ENCODE measurements at places on chromosomes 4 and X.

DNA sequence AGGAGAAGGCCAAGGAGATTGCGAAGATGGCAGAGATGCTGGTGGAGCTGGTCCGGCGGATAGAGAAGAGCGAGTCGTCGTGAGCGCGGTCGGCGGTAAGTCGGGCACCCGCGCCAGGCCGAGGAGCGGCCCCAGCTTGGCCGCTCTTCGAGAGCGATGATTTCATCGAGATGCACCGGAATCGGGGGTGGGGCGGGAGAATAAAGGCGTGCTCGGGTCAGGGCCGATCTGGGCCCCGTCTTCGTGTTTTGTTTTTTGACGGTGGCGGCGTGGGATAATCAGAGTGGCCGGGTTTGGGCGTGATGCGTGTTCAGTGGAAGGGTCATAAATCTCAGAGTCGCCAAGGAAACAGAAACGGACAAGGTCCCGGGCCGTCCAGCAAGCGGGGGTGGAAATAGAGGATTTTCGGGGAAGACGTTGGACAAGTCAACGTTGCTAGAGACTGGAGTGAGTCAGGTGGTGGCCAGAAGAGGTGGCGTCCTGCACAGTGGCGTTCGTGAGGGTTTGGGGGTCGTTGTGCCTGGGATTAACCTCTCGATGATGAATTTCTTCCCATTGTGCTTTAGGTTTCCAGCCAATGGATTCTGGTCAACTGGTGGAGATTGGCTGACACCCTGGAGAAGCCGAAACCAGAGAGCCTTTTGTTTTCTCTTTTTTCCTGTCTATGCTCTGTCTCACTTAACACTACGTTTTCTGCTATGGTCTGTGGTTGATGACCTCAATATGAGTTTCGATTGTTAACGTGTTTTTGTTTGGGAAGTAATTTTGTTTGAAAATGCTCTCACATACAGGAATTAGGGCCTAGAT is 882 bp downstream of the MRFAP1 start:
- H3K27ac ChIP-seq = peak overlapping the region; percentile 86
- DNase-seq = no peak
- H3K4me1 ChIP-seq = peaks cover 4% of the 10 kb centered on the region
- H3K36me3 ChIP-seq = peaks cover 9% of the 10 kb centered on the region
- H3K4me3 ChIP-seq = peak overlapping the region; percentile 91

DNA sequence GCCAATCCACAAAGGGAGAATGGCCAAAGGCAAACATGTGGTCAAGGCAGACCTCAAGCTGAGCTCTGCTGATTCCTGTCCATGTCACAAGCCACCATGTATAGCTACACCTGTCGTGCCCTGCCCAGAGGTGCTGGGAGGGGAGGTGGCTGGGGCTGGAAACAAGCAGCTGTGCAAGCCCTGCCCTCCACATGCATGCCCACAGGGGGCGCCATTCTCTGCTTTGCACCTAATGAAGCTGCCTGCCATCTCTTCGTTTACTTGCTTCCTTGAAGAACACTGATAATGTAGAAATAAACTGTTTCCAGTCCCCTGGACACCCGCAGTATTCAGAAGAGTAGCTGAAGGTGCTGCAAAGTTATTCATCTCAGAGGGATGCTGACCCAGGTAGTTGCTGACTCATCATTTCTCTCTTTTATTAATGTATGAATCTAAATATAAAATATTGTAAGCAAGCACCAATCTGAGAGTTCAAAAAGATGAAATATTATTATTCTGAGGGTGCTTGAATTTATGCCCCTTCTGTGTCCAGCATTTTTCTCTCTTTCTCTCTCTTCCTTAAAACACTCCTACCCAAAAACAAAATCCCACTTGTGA is 278.6 kb downstream of the ADGRA3 start:
- no peaks in the 10 kb centered on the region for H3K27me3 ChIP-seq
- DNase-seq = no peak
- H3K27ac ChIP-seq = no peak overlapping the region
- H3K4me3 ChIP-seq = no peak overlapping the region

DNA sequence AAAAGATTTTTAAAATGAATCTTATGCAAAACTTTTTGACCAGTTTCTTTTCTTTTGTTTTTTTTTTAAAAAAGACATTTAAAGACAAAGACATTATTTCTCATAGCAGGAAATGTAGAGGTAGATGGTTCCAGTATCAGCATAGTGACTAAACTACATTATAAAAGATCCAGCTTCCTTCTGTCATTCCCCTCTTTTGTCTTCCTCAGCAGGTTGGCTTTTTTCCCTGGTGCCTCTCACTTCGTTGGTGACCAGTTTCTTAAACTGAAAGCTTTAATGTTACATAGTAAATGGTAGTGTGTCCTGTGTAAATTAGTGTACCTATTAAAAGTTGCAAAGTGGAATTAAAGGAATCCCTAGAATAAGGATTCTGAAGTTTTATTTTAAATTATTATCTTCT is 36.1 kb downstream of the DCK start:
- H3K36me3 ChIP-seq = peaks cover 2% of the 10 kb centered on the region
- no peaks in the 10 kb centered on the region for H3K4me1 ChIP-seq
- H3K4me3 ChIP-seq = no peak overlapping the region

DNA sequence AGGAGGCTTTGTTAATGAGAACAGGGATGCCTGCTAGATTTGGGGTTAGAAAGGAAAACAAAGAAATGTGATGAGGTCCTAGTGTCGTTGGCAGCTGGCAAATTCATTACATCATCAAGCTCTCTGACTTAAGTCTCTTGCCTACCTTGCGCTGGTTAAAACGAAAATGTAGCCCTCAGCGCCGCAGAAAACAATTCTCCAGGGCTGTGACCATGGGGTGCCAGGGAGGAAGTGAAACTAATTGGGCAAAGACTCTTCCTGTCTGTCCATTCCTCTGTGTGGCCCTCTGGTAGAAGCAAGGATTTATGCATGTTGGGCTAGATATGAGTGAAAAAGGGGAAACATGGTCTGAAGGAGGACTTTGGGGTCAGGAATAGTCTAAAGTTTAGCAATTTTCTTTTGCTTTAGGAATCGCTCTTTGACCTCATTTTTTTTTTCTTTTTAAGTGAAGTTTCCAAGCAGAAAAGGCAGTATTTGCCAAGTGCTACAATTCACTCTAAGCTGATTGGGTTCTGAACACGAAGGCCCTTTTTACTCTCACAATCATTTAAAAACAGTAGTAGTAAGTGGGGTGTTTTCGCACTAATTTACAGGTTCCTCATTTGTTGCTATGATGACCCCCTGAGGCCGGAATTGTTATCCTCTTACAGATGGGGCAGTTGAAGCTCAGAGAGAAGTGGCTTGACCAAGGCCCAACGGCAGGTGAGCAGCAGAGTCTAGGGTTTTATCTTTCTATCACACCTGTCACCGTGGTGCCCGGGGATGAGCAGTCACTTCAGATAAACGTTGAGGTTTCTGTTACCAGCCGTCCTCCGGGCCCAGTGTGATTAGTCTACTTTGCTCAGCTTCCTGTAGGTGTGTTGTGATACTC is 27.3 kb upstream of the CHRNA9 start:
- no peaks in the 10 kb centered on the region for H3K27me3 ChIP-seq
- no peak overlapping the region for H3K4me3 ChIP-seq
- H3K27ac ChIP-seq = no peak overlapping the region
- DNase-seq = no peak
- peaks cover 9% of the 10 kb centered on the region for H3K4me1 ChIP-seq

GRCh38 chr4:87196146-87196545 is 24.3 kb downstream of the KLHL8 start:
- no peaks in the 10 kb centered on the region for H3K4me1 ChIP-seq
- DNase-seq = no peak
- H3K4me3 ChIP-seq = no peak overlapping the region
- no peaks in the 10 kb centered on the region for H3K36me3 ChIP-seq
- no peak overlapping the region for H3K27ac ChIP-seq

DNA sequence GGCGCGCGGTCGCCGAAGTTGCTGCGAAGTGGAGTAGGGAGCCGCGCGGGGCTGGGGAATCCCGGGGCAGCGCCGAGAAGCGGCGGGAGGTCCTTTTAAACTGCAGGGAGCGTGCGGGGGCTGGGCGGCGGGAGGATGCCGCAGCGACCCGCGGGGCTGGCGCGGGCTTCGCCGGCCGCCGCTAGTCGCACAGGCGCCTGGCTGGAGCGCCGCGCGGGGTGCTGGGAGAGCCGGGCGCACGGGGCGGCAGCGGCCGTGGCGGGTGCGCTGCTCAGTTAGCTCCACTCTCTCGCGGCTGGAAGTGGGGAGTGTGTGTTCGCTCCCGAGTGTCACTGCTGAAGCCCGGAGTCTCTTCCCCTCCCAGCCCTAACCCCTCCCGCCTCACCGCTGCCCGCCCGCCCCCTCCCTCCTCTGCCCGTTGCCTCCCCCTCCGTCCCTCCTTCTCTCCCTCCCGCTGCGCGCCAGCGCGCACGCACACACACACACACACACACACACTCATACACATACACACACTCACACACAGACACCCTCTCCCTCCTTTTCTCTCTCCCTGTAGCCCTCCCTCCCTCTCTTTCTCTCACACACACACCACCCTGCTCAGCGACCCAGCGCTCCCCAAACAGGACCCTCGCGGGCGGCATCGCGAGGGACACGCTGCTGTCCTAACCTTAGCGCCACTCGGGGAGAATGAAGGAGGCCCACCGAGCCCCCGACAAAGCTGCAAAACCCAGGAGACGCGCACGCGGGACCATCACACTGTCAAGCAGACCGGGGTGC is at the start of gene NDNF:
Gene NDNF, minus strand, starts transcription at position 312 of the 780 bp plus-strand sequence. CDS start 26,698 bp downstream, outside the sequence.
- peaks cover 1% of the 10 kb centered on the region for H3K4me1 ChIP-seq
- no peaks in the 10 kb centered on the region for H3K36me3 ChIP-seq
- H3K27me3 ChIP-seq = peaks cover 5% of the 10 kb centered on the region
- no peak for DNase-seq
- H3K4me3 ChIP-seq = peak within 1 kb of the TSS; percentile 78
- peak within 1 kb of the TSS; percentile 49 for H3K27ac ChIP-seq

DNA sequence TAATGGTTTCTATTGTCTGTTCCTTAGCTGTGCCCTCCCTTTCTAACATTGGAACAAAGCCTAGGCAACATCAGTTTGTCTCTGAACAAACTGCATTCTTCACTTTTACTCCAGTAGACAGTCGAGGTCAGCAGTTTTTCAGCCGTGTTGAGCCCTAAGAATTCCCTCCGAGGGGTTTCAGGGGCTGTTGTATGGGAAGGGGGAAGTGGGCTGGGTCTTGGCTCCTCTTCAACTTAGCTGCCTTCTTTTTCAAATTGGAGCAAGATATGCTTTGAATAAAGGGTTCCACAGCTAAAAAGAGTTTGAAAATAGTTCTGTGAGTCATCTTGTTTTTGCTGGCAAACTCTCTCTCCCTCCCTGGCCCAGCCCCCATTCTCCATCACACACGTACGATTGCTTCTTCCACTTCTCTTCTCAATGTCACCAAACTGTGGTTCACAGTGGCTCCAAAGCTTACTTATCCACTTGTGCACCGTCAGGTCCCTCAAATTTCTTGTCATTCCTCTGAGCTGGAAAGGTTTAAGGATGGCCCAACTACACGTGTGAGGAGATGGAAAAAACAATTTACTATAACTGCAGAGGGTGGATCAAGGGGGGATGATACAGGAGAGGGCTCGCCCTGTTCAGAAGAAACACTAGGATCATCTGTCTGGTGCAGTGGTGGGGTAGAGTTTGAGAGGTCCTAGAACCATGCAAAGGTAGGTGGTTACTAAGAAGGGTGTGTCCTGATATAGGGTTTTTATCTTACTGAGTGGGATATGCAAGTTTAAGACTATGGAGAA is 9.2 kb upstream of the MAML3 start:
- H3K4me1 ChIP-seq = no peaks in the 10 kb centered on the region
- no peaks in the 10 kb centered on the region for H3K36me3 ChIP-seq
- H3K4me3 ChIP-seq = no peak overlapping the region
- no peak overlapping the region for H3K27ac ChIP-seq
- no peak for DNase-seq

DNA sequence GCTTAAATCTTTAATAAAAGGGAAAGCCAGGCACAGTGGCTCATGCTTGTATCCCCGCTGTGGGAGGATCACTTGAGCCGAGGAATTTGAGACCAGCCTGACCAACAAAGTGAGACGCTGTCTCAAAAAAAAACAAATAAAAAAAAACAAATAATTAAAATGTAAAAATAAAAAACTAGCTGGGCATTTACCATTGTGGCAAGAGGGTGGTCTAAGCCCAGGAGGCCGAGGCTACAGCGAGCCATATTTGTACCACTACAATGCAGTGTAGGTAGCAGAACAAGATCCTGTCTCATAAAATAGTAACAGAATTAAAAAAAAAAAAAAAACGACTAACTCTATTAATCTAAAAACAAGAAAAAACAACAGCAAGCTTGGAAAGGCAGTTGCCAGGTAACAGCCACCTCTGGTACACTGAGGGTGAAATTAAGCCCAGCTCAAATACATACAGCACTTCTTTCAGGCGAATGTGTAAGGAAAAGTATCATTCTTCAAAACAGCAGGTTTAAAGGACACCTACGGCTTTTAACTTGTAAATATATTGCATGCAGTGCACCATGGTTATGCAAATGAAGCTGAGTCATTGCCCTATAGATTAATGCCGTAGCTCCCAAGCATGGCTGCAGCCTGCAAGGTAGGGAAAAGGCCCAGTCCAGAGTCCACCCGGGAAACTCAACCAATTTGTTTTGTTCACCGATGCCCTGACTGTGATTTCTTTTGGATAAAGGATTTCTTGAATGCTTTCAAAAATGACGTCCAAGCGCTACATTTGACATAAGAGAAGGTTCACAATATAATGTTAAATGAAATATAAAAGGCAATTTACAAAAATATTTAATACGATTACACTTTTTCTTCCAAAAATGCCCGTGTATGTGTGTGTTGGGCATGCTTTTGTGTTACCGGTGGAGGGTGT is 14.5 kb upstream of the TXLNG start:
- peak overlapping the region; percentile 39 for H3K27ac ChIP-seq
- DNase-seq = peak; percentile 21
- H3K27me3 ChIP-seq = no peaks in the 10 kb centered on the region
- no peaks in the 10 kb centered on the region for H3K4me1 ChIP-seq
- no peak overlapping the region for H3K4me3 ChIP-seq
- no peaks in the 10 kb centered on the region for H3K36me3 ChIP-seq

GRCh38 chr4:762211-763190 is 56.9 kb downstream of the PCGF3 start:
- no peak overlapping the region for H3K27ac ChIP-seq
- no peaks in the 10 kb centered on the region for H3K27me3 ChIP-seq
- no peak for DNase-seq
- peaks cover 83% of the 10 kb centered on the region for H3K36me3 ChIP-seq

- H3K27ac ChIP-seq = no peak overlapping the region
- no peak for DNase-seq
- H3K4me1 ChIP-seq = no peaks in the 10 kb centered on the region
- no peak overlapping the region for H3K4me3 ChIP-seq
- no peaks in the 10 kb centered on the region for H3K27me3 ChIP-seq
- no peaks in the 10 kb centered on the region for H3K36me3 ChIP-seq
Measured at GRCh38 chr4:89427782-89428181, 120.2 kb upstream of the GPRIN3 start.

DNA sequence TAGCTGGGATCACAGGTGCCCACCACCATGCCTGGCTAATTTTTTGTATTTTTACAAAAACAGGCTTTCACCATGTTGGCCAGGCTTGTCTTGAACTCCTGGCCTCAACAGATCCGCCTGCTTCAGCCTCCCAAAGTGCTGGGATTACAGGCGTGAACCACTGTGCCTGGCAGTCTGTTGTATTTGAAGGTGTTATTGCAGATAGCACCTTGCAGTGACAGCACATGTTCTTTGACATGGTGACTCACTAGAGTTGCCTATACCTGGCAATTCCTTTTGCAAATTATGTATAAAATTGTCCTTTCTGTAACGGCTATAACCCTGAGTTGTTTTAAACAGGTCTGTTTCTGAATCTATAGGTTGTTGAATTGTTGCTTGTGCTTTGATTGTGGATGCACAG is 7.9 kb downstream of the OGT start:
- peaks cover 72% of the 10 kb centered on the region for H3K36me3 ChIP-seq
- H3K27ac ChIP-seq = no peak overlapping the region
- DNase-seq = no peak
- no peaks in the 10 kb centered on the region for H3K4me1 ChIP-seq
- H3K27me3 ChIP-seq = no peaks in the 10 kb centered on the region

Data from neuronal stem cell (in vitro differentiated cells).